GM18507 (cell line): ENCODE measurements at places on chromosomes 5 and 9.

- no peak for DNase-seq
Measured at GRCh38 chr9:81344366-81344765, 345.0 kb downstream of the TLE1 start.

DNA sequence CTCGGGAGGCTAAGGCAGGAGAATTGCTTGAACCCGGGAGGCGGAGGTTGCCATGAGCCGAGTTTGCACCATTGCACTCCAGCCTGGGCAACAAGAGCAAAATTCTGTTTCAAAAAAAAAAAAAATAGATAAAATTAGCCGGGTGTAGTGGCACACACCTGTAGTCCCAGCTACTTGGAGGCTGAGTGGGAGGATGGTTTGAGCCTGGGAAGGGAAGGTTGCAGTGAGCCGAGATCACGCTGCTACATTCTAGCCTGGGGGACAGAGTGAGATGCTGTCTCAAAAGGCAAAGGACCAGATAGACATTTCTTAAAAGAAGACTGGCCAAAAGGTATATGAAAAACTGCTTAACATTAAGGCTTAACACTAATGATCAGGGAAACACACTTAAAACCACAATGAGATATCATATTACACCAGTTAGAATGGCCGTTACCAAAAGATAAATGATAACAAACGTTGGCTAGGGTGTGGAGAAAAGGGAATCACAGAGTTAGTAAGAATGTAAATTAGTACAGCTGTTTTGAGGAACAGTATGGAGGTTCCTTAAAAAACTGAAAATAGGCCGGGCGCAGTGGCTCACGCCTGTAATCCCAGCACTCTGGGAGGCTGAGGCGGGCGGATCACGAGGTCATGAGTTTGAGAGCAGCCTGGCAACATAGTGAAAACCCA, 10.1 kb upstream of the MARVELD2 start:
- DNase-seq, result no peak

DNA sequence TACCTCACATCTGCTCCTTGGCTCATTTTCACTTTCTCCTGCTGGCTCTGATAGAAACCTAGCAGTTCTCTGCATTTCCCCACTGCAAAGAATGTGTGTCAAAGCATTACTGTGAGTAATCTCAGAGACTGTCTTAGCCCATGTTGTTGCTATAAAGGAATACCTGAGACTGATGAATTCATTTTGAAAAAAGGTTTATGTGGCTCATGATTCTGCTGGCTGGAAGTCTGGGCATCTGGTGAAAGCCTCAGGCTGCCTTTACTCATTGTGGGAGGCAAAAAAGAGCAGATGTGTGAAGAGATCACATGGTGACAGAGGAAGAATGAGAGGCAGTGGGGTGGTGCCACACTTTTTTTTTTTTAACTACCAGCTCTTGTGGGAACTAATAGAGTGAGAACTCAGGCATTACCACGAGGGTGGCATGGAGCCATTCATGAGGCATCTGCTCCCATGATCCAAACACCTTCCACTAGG, 191.6 kb upstream of the CTNND2 start:
- DNase-seq, result no peak

- DNase-seq, result no peak
Measured at GRCh38 chr9:135515083-135515951, 5.9 kb upstream of the LCN1 start.

DNA sequence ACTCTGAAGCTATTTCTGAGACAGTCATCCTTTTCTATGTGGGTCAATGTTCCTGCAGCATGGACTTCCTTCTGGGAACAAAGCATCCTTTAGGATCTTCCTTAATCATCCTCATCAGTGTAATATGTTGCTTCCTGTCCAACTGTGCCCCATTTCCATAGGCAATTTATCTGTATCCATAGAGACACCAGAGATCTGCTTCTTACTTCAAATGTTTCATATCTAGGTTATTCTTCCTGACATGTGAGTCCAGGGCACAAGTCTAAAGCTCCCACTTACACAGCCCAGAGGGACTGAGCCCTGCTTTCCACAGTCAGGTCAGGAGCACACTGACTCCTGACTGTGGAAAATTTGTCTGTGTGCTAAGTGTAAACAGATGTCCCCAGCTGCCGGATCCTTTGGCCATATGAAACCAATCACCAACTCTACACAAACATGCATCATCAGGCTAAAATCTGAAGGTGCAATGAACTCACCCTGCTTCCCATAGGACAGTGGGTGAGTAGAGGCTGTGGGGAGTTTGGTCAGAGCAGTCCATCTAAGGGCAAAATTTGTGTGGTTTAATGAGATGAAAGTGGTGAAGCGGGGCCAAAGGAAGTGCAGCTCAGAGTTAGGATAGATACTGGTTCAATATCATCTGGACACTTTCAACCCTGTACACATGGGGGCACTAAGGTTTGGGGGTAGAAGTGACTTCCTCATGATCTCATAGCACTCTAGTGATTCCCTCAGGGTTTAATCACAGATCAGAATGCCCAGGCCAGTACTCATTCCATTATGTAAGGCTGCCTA, 85.2 kb upstream of the TNC start:
- DNase-seq, result no peak
